Thyroid gland (tissue), 4 donors: ENCODE measurements at places on chromosomes 4 and X. TPM values are rescaled to one million over a fixed set of nuclear protein-coding genes. Genes with fewer than 3 reads are reported as not detected.
A peak's percentile ranks its signal among the peaks of the same experiment; 100 is the strongest.

DNA sequence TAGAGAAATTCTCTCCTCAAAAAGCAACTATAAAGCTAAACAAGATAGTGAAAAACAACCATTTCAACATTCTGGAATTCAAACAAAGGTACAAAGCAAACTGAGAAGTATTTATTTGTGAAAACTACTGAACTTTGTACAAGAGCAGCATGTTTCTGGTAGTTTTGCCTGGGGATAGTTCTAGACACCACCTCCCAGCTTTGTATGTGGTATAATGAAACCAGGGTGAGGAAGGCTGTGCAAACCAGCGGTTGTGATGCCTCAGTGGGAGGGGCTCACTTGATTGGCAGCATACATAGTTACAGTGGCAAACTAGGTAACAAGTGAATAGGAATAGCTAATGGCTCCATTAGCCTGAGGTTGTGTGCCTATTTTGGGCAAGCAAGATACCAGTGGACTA, 18.6 kb upstream of the FRMD7 start:
- H3K27ac ChIP-seq = no peak overlapping the region
- no peaks in the 10 kb centered on the region for H3K4me1 ChIP-seq
- H3K36me3 ChIP-seq = no peaks in the 10 kb centered on the region

TMEM35A gene
- total RNA-seq = 2.1 TPM

GUCY2F gene
- total RNA-seq = not detected

DNA sequence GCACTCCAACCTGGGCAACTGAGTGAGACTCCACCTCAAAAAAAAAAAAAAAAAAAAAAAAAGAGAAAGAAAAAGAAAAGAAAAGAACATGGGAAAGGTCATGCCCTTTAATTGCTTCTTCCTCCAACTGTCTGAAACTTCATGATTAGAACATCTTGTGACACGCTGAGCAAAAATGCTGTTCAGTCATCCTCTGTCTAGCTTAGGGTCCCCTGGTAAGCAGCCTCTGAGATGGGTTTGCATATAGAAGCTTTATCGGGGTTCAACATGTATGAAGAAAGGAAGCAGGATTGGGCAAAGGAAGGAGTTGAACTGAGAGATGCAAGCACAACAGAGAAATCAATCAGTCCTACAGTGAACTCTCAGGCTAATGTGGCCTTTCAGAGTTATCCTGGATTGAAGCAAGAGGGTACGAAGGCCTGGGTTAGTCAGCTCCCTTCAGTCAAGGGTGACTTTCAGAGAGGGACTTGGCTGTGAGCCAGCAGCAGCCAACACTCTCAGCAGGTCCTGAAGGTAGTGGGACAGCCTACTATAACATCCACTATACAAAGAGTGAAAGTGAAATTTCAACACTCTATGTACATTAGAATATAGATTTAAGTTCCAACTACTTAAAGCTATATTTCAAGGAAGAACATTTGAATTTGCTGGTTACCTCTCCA, 11.4 kb downstream of the MAOB start:
- no peaks in the 10 kb centered on the region for H3K4me1 ChIP-seq
- H3K27me3 ChIP-seq = no peaks in the 10 kb centered on the region
- peak; percentile 59 for DNase-seq
- H3K27ac ChIP-seq = no peak overlapping the region

WDR44 gene
- 21.9 TPM for total RNA-seq

DNA sequence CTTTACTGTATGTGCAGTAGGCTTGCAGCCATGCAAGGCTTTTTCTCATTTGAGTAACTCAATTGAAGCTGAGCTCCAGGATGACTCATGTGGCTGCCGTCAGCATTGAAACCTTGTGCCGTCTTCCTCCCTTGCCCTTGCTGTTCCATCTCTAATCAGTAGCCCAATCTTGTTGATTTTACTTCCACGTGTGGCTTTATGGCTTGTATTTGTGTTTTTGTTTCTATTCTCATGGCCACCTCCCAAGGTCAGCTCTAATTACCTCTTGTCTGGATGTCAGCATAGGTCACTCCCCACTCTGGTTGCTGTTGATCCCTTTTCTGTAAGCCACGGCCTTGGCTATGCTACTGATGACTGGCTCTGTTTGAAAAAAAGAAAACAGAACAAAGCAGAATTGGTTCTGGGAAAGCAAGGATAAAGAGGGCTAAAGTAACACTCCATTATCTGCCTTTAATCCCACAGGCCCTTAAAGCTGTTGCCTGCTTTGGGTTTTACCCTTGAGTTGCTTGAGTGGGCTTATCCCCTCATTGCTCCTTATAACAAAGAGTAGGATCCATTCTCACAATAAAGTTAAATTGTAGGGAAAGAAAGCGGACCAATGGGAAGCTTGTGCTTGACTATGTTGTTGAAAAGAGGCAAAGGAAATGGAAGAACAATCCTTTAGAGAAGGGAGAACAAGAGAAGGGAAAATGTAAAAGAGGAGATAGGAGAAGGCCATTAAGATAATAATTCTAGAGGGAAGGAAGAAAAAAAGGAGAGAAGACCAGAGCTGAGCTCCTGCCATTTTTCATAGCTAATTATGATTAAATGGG, 173.9 kb upstream of the PGRMC2 start:
- peaks cover 6% of the 10 kb centered on the region for H3K4me1 ChIP-seq
- no peak overlapping the region for H3K27ac ChIP-seq
- H3K4me3 ChIP-seq = no peak overlapping the region
- no peaks in the 10 kb centered on the region for H3K27me3 ChIP-seq

DNA sequence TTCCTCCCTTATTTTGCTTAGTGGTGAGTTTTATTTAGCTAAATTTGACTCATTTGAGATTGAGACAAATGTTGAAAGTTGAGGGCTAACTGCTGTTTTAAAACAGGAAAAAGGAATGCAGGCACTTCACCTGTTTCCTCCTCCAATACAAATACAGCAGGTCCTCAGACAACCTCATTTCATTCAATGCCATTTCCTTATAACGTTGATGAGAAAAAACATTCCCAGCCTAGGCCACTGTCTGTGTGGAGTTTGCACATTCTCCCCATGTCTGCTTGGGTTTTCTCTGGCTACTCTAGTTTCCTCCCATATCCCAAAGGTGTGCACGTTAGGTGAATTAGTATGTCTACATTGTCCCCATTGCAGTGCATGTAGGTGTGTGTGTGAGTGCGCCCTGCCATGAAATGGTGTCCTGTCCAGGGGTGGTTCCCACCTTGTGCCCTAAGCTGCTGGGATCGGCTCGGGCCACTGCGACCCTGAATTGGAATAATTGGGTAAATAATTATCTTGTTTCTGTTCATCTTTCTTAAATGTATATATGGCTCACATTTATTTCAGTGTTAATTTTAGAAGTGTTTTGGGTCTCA, 21.9 kb downstream of the SMAD1 start:
- no peaks in the 10 kb centered on the region for H3K27me3 ChIP-seq
- no peak overlapping the region for H3K4me3 ChIP-seq
- H3K27ac ChIP-seq = peak overlapping the region; percentile 25
- no peaks in the 10 kb centered on the region for H3K36me3 ChIP-seq
- H3K4me1 ChIP-seq = peaks cover 36% of the 10 kb centered on the region
- DNase-seq = no peak

NPY5R gene
- total RNA-seq = 0.54 TPM

ZAR1 gene
- not detected for total RNA-seq

OTC gene
- not detected for total RNA-seq

ARR3 gene
- not detected for total RNA-seq

DNA sequence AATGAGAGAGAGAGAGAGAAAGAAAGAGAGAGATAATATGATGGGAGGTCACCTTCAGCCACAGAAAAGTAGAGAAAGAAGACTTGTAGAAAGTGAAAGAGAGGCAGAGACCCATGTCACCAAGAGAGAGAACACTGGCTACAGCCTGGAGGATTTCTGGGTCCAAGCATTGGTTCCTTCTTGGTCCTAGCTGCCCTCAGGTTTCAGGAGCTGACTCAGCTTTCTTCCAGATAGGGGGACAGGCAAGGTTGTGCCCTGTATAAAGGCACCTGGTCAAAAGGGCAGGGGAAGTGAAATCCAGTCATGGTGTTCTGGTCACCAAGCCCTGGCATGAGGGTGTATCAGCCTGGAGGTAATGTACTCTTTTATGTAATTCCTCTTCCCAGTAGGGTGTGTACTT, 47.5 kb upstream of the XK start:
- H3K27ac ChIP-seq = no peak overlapping the region
- DNase-seq = no peak
- no peaks in the 10 kb centered on the region for H3K27me3 ChIP-seq
- no peaks in the 10 kb centered on the region for H3K4me1 ChIP-seq
- H3K36me3 ChIP-seq = no peaks in the 10 kb centered on the region

GRCh38 chrX:19097553-19098283, 24.6 kb downstream of the ADGRG2 start:
- no peaks in the 10 kb centered on the region for H3K27me3 ChIP-seq
- no peak overlapping the region for H3K4me3 ChIP-seq
- DNase-seq = no peak
- H3K36me3 ChIP-seq = no peaks in the 10 kb centered on the region
- no peak overlapping the region for H3K27ac ChIP-seq

PCDH19 gene
- total RNA-seq = 0.40 TPM

- H3K4me3 ChIP-seq = no peak overlapping the region
- no peak for DNase-seq
- H3K36me3 ChIP-seq = no peaks in the 10 kb centered on the region
- H3K4me1 ChIP-seq = no peaks in the 10 kb centered on the region
- H3K27ac ChIP-seq = no peak overlapping the region
Measured at GRCh38 chr4:124437853-124438495, 274.6 kb downstream of the ANKRD50 start.

- H3K4me1 ChIP-seq = no peaks in the 10 kb centered on the region
- no peak overlapping the region for H3K4me3 ChIP-seq
- DNase-seq = no peak
- no peaks in the 10 kb centered on the region for H3K27me3 ChIP-seq
Measured at GRCh38 chrX:24334461-24334860, 20.6 kb upstream of the SUPT20HL2 start.

- H3K27me3 ChIP-seq = no peaks in the 10 kb centered on the region
- H3K27ac ChIP-seq = no peak overlapping the region
- H3K36me3 ChIP-seq = no peaks in the 10 kb centered on the region
- DNase-seq = no peak
- no peak overlapping the region for H3K4me3 ChIP-seq
Measured at GRCh38 chr4:107900067-107900466, 31.3 kb upstream of the CYP2U1 start.
